ENCODE measurements at places on chromosomes 7 and 10. TPM values are rescaled to one million over a fixed set of nuclear protein-coding genes. Genes with fewer than 3 reads are reported as not detected.

Gene WNT2
- total RNA-seq: not detected

Gene HOXA7
- total RNA-seq: not detected

Gene IFIT1B
- total RNA-seq: not detected

Gene RGR
- total RNA-seq: not detected

Gene GIMAP7
- not detected for total RNA-seq

Gene VAX1
- total RNA-seq: not detected

Gene ARID5B
- total RNA-seq: 1.1 TPM

Gene DNMBP
- 26.7 TPM for total RNA-seq

Gene RNLS
- total RNA-seq: 7.5 TPM

Gene COL26A1
- 71.4 TPM for total RNA-seq

GRCh38 chr10:79933961-79934360 is 14.9 kb downstream of the SFTPD start:
- no peak for DNase-seq
- no peaks in the 10 kb centered on the region for H3K4me1 ChIP-seq
- H3K27ac ChIP-seq: no peak overlapping the region
- H3K36me3 ChIP-seq: no peaks in the 10 kb centered on the region

DNA sequence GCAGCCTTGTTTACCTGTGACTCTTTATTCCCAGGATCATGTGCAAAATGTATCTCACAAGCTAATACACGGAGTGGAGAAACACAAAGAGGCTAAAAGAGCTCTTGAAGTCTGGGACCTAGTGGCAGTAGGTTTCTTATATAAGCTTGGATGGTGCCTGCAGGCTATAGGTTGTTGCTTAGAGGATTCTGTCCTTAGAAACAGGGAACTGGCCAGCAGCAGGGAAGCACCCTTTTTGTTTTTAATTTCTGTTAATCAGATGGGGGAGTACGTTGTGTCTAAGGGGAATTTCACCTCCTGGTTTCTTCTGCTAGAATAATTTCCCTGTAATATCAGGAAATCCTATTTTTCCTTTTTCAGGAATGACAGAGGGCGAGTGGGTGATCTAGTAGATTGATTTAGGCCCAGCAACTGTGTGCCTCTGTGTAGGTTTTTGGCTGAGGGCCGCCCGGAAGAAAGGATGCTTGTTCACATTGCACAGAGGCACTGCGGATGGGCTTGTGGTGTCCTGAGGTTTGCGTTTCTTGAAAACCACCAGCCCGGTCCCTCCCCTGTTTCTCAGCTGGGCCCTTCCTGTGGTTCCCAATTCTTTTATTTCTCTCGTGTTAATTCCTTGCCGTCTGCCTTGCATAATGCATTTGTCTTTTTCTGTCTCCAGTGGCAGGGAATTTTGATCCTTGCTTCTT is 158.0 kb downstream of the CAMK1D start:
- H3K4me3 ChIP-seq: no peak overlapping the region
- no peak overlapping the region for H3K27ac ChIP-seq
- no peaks in the 10 kb centered on the region for H3K4me1 ChIP-seq
- H3K36me3 ChIP-seq: no peaks in the 10 kb centered on the region
- no peak for DNase-seq

DNA sequence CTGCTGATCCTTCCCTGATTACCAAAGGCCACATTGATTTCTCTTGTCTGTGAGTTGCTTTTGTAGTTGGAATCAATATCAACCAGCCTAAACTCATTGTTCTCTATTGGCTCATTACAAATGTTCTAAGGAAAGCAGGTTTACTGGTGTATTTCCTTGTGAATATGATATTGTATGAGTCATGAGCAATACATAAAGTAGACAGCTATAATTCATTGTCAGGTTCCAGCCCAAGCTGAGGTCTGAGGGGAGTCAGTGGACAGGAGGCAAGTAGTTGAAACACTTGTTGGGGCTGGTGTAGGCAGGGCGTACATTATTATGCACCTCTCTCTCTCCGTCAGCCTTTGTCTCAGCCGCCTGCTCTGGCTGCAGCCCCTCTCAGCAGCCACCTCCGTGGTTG is 451.7 kb downstream of the IPMK start:
- no peak overlapping the region for H3K27ac ChIP-seq
- no peak overlapping the region for H3K4me3 ChIP-seq
- no peaks in the 10 kb centered on the region for H3K36me3 ChIP-seq

DNA sequence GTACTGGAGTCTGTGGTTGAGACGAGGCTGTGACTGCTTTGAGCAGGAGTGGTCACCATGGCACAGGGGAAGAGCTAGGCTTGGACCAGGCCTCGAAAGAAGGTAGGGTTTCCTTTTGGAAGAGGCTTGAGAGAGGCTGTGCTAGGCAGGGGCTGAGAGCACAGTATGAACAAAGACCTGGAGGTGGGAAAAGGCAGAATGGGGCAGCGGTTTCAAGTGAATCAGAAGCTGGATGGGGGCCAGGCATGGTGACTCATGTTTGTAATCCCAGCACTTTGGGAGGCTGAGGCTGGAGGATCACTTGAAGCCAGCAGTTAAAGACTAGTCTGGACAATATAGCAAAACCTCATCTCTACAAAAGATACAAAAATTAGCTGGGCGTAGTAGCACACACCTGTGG is 65.9 kb downstream of the CLIP2 start:
- no peaks in the 10 kb centered on the region for H3K4me1 ChIP-seq
- H3K27ac ChIP-seq: no peak overlapping the region
- H3K36me3 ChIP-seq: peaks cover 9% of the 10 kb centered on the region

DNA sequence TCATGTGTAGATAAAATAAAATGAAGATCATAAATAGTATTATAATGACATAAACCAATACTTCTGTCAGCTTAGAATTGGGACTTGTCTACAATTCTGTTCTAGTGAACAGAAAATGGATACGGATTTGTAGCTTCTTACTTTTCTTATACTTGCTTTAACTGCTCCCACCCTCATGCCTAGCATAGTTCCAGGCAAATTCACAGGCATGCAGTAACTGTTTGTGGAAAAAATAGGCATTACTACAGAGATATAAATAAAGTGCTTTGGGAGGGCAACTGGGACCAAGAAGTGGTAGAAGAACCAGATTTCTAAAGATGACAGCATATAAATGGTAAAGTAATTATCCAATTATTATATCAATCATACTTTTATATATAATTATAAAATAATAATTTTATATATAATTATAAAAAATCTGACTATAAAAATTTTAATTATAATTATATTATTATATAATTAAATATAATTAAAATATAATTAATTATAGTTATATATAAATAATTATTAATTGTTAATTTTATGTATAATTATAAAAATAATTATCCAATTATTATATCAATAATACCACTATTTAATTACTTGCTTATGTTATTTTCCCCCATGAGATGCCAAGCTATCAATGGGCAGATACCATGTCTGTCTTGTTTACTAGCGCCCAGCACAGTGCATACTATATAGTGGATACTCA is 144.1 kb downstream of the NOC3L start:
- no peak overlapping the region for H3K27ac ChIP-seq
- no peaks in the 10 kb centered on the region for H3K27me3 ChIP-seq
- no peak overlapping the region for H3K4me3 ChIP-seq
- no peak for DNase-seq
- H3K4me1 ChIP-seq: no peaks in the 10 kb centered on the region
- H3K36me3 ChIP-seq: no peaks in the 10 kb centered on the region

DNA sequence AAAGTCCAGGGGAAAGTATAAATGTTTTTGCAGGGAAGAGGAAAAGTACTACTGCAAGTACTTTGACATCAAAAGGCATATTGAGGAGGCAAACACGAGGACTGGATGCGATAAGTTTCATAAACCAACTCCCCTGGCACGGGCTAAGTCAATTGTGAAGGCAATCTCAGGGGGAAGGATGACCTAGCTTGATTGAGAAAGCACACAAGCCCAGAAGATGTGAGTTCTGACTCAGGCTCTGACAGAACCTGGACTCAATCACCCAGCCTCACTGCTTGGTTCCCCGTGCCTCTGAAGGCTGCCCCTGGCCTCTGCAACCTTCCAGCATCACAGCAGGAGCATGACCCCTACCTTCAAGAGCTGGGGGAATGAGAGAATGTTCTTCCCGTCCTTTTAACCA is 93.2 kb upstream of the ZNF438 start:
- no peaks in the 10 kb centered on the region for H3K36me3 ChIP-seq
- peaks cover 2% of the 10 kb centered on the region for H3K27me3 ChIP-seq
- no peak overlapping the region for H3K4me3 ChIP-seq
- H3K4me1 ChIP-seq: no peaks in the 10 kb centered on the region
- DNase-seq: peak; percentile 16
- no peak overlapping the region for H3K27ac ChIP-seq

DNA sequence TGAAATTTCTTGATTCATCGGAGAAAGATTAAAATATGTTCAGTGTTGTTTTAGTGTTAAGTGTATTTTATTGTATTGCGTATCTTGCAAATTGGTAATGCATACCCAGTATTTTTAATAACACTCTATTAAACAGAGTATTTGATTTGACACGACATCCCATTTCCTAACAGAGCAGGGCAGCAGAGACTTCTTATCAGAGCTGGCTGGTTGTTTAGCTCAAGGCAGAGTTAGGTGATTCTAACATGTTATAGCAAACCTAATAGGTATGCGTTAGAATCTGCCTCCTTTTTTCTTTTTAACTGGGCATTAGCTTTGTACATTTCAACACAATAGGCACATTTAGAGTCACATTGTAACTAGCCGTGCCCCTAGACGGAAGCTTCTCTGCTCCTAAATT is 57.1 kb upstream of the CELF2 start:
- H3K36me3 ChIP-seq: no peaks in the 10 kb centered on the region
- no peak overlapping the region for H3K27ac ChIP-seq
- no peak for DNase-seq
- H3K27me3 ChIP-seq: no peaks in the 10 kb centered on the region
- no peaks in the 10 kb centered on the region for H3K4me1 ChIP-seq

- no peak overlapping the region for H3K4me3 ChIP-seq
- no peaks in the 10 kb centered on the region for H3K27me3 ChIP-seq
- H3K4me1 ChIP-seq: no peaks in the 10 kb centered on the region
- no peak for DNase-seq
- H3K27ac ChIP-seq: no peak overlapping the region
- no peaks in the 10 kb centered on the region for H3K36me3 ChIP-seq
Measured at GRCh38 chr10:50385624-50386023, 134.3 kb upstream of the ASAH2 start.

GRCh38 chr10:49734676-49735075 is 27.4 kb downstream of the OGDHL start:
- no peak for DNase-seq
- H3K36me3 ChIP-seq: no peaks in the 10 kb centered on the region
- no peaks in the 10 kb centered on the region for H3K27me3 ChIP-seq
- H3K4me1 ChIP-seq: no peaks in the 10 kb centered on the region

DNA sequence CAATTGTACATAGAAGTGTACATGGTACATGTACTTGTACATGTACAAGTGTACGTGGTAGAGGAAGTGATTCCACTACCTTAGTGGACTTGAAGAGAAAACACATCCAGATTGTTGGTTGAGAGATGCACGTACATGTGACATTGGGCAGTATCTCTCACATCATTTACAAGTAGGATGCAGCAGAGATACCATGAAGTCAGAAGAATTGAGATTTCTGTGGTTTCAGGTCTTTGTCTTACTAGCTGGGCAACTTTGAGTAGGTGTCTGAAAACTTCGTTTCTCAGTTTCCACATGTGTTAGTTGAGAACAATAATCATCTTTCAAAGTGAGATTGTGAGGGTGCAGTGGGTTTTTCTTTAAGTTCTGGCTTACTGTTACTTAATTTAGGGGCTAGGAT is 21.5 kb downstream of the CLDN12 start:
- no peaks in the 10 kb centered on the region for H3K27me3 ChIP-seq
- H3K36me3 ChIP-seq: no peaks in the 10 kb centered on the region
- no peaks in the 10 kb centered on the region for H3K4me1 ChIP-seq
- H3K4me3 ChIP-seq: no peak overlapping the region
- no peak overlapping the region for H3K27ac ChIP-seq
- DNase-seq: no peak

DNA sequence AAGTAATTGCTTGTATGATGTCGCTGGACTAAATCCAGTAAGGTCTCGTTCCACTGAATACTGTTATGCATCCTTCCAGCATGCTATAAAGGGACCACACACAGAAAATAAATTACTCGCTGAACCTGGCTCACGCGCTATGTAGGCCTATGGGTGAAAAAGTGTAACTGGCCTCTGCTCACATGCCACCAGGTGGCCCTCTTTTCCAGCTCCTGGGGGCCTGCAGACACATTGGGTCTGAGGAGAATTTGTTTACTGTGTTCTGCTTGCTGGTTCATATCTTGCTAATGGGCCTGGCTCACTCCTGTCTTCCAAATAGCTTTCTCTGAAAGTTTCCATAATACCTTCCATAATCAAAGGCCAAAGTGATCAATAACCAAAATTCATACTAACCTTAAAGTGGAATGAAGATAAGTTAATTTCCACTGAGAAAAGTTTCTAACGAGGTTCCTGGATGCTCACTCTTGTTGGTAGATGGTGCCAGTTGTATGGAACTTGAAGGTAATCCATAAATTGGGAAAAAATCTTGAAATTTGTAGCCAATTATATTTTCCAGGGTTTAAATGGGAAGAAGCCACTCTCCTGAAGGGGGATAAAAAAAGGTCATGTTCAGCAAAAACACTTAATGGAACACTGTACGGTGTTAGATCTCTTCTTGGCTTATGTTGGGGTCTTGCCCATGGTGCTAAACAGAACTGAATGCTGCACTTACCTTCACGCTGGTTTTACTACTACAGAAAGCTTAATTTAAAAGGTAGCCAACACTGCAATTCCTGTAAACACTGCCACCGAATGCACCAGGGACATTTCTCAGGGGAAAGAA is 27.0 kb upstream of the ZPBP start:
- no peaks in the 10 kb centered on the region for H3K27me3 ChIP-seq
- DNase-seq: peak; percentile 53
- H3K27ac ChIP-seq: no peak overlapping the region
- H3K36me3 ChIP-seq: no peaks in the 10 kb centered on the region
- no peak overlapping the region for H3K4me3 ChIP-seq

DNA sequence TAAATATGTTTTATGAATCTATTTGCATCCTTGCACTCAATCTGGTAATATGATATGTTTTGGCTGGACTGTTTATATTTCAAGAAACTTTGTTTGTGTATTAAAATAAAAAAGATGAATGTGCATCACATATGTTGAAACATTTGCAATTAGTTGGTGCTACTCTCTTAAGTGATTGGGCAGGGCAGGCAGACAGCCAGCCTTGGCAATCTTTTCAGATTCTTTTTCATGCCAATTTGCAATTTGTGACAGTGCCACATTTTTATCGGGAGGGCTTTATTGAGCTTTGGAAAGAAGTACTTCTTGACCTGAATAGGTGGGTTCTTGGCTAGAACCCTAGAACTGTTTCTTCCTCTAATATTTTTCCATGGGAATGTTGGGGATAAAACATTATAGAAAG is 152.2 kb downstream of the NXPH1 start:
- no peak overlapping the region for H3K27ac ChIP-seq
- DNase-seq: no peak
- H3K27me3 ChIP-seq: no peaks in the 10 kb centered on the region
- H3K4me3 ChIP-seq: no peak overlapping the region
- H3K36me3 ChIP-seq: no peaks in the 10 kb centered on the region

DNA sequence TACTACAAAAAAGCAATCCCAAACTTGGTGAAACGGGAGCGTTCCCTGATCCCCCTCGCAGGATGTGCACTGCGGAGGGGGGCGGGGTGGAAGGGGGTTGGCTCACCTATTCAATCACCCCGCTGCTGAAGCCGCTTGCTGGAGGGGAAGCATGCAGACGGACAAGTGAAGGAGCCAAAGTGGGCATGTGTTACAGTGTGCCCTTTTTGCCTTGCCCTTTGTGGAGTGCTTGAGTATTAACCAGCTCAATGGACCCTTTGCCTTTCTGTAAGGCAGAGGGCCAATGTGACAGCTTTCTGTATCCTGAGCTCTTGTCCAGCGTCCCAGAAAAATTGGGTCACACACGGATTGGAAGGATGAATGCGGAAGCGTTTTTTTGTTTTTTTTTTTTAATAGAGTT is 348.9 kb upstream of the NPSR1 start:
- no peaks in the 10 kb centered on the region for H3K27me3 ChIP-seq
- no peak overlapping the region for H3K4me3 ChIP-seq
- no peak for DNase-seq
- H3K36me3 ChIP-seq: no peaks in the 10 kb centered on the region

Data from H1 (cell line).